ENCODE measurements at places on chromosomes 1 and 21.

- DNase-seq: no peak
Measured at GRCh38 chr1:173960625-173961024, 43.5 kb upstream of the SERPINC1 start.

DNA sequence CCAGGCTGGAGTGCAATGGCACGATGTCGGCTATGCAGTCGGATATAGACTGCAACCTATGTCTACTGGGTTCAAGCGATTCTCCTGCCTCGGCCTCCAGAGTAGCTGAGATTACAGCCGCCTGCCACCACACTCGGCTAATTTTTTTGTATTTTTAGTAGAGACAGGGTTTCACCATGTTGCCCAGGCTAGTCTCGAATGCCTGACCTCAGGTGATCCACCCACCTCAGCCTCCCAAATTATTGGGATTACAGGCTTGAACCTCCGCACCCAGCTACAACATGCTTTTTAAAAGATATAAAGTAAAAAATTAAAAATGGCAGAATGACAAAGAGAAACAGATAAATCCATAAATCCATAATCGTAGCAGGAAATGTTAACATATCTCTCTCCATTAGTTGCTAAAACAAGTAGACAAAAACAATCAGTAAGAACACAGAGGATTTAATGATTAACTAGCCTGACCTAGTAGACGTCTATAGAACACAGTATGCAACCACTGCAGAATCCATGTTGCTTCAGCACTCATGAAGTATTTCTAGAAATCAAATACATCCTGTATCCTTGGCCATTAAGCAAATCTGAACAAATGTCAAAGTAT lies 59.9 kb upstream of the SPOCD1 start:
- DNase-seq: no peak

DNA sequence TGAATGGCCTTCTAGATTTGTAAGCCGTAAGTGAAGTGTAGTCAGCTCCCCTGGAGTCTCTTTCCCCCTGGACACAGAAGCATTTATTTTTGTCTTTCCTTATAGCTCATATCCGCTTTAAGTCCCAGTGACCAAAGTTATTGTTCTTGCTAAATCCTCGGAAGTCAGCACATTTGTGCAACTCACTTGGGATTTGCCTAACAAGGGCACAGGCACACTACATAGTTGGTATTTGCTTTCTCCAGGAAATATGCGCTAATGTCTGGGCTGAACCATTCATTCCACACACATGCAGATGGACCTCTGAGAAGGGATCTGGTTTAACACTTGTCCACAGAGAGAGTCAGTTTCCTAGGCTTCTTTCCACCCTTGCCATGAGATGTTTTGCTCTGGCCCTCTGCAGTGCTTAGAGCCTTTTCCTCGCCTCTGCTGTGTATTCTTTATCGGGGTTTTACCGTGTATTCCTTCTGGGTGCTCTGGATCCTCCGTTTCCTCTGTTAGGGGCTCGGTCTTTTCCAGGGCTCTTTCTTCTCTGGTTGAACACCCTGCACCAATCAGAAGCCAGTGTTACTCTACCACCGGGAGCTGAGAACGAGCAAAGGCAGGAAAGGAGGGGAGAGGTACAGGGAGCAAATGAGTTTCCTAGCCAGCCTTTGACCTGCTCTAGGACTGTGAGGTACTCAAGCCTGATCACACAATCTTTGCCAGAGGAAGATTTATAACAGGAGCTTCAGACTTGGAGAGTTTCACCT lies 72.4 kb downstream of the ABCA4 start:
- no peak for DNase-seq

GRCh38 chr1:203765029-203765837 lies at the start of gene LAX1:
TSS of gene LAX1 (plus strand) at chr1:203765183. CDS start at chr1:203765566, 383 bp downstream.
- DNase-seq: no peak

DNA sequence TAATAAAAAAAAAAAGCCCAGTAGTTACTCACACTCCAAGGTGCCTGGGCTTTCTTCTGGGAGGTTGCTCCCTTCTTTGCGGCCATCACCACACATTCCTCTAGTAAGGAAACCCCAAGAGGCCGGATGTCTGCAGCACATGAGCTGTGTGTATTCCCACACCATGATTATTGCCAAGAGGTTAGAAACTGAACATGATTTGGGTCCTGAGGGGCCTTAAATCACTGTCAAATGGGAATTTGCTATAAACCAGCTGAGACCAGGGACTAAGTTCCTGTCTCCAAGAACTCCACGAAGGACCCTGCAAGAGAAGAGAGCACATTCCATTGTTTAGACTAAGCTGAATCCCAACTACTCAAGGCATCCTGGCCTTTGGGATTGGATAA lies 85.3 kb upstream of the SSX2IP start:
- DNase-seq: no peak

DNA sequence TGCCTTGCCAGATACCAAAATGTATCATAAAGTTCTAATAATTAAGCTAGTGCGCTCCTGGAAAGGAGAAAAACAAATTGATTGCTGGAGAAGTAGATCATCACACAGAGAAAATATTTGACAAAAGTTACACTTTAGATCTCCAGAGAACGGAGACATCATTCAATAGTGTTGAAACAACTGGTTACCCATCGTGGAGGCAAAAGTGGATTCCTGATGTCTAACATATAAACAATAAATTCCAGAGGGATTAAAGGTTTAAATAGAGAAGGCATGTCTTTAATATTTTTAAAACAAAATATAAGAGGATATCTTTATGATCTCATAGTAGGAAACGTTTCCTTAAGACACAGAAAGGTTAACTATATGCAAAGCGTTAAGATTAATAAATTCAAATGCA lies 41.0 kb downstream of the NRIP1 start:
- DNase-seq: no peak

- no peak for DNase-seq
Measured at GRCh38 chr1:235100194-235100772, 28.4 kb downstream of the TOMM20 start.

- no peak for DNase-seq
Measured at GRCh38 chr1:94083681-94084080, 37.3 kb downstream of the ABCA4 start.

- no peak for DNase-seq
Measured at GRCh38 chr1:52028328-52028727, 5.3 kb downstream of the KTI12 start.

DNA sequence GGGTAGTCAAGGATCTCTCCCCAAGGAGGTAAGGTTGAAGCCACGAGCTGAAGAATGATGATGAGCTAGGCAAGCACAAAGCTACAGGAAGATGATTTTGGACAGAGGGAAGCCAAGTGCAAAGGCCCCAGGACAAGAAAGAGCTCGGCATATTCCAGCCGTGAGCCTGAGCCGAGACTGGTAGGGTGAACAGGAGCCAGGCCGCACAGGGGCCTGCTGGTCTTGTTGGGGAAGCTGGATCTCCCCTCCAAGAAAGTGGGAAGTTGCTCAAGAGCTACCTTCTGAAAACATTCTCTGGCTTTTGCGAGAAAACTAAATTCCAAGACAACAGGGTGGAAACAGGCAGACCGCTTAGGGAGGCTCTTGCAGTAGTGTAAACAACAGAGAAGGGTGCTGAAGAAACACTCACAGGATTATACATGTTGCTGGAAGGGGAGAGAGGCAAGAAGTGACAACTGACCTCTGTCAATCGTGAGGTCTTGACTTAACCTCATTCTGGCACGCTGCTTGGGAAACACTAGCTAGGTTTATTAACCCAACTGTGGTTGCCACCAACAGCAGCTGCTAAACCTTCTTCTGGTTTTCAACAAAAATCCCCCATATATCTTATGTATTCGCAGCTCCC lies 625.2 kb downstream of the SMYD3 start:
- DNase-seq: no peak

DNA sequence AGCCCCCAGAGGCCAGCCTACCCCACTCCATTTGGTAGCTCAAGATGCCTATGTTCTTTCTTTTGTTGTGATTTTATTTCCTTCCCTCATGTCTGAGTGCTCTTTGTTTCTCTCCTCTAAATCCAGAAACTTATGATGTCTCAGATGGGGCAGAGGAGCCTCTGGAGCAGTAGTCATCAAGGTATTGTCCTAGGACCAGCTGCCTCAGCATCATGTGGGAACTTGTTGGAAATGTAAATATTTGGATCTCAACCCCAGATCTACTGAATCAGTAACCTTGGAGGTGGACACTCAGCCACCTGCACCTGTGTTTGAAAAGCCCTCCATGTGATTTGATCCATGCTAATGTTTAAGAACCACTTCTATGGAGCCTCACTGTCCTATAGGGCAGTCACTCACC lies 593.1 kb upstream of the PLXNA2 start:
- DNase-seq: no peak

GRCh38 chr1:64320007-64320406 lies 116.6 kb downstream of the UBE2U start:
- no peak for DNase-seq

- DNase-seq: no peak
Measured at GRCh38 chr1:52756020-52756419, 29.8 kb downstream of the ZYG11B start.

DNA sequence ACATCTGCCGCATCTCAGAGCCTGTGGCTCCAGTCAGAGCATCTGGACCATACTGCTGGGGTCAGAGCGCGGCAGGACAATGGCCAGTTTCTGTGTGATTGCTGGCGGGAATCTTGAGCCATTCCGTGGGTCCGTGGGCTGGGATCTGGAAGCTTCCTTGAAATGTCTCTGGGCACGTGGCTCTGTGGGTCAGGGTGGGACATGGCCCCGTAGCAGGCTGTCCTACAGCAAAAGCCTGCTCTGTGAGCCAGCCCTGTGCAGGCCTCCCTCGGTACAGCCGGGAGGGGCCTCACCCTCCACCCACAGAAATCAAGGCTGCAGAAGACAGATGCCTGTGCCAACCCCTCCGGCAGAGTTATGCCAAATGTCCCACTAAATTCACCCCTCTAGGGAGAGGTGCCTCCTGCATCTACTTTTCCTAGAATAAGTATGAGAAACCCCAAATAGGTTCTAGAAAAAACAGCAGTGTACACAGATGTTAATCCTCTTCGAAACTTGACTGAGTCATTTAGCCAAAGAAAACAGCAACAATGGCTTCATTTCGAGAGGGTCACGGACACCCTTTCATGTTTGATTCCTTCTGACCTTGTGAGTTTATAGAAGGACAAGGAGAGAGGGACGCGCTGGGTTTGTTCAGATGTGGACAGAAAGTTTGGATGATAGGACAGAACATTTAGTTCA lies 27.8 kb downstream of the COL18A1 start:
- DNase-seq: no peak

- DNase-seq: no peak
Measured at GRCh38 chr1:173821680-173822079, 2.8 kb upstream of the DARS2 start.

Measured in pancreas (tissue), 10 donors.